ENCODE measurements at places on chromosomes 7 and 10. TPM values are rescaled to one million over a fixed set of nuclear protein-coding genes. Genes with fewer than 3 reads are reported as not detected.
A peak's percentile ranks its signal among the peaks of the same experiment; 100 is the strongest.

Gene MBL2
- polyA plus RNA-seq, result 0.18 TPM

- no peak for DNase-seq
Measured at GRCh38 chr7:121186746-121187145, 142.1 kb upstream of the WNT16 start.

GRCh38 chr10:21030091-21030490 lies 133.0 kb upstream of the NEBL start:
- DNase-seq, result no peak

GRCh38 chr7:6294839-6295238 lies 22.4 kb upstream of the CYTH3 start:
- no peak for DNase-seq

DNA sequence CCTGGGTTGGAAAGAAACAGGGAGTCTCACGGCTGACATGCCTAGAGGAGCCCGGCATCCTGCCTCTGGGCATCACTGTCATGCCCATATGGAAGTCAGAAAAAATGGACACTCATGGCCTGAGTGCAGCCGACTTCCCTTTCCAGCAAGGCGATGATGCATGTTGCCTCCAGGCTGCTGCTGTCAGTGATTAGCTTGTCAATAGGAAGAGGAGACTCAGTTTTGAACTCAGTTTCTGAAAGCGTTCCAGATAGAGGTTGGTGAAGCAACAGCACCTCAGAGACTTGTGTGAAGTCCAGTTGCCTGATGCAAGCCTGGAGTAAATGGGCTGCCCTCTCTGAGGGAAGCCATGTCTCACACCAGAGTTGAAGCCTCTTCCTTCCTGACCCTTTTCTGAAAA lies 148.4 kb downstream of the TPST1 start:
- DNase-seq, result no peak

DNA sequence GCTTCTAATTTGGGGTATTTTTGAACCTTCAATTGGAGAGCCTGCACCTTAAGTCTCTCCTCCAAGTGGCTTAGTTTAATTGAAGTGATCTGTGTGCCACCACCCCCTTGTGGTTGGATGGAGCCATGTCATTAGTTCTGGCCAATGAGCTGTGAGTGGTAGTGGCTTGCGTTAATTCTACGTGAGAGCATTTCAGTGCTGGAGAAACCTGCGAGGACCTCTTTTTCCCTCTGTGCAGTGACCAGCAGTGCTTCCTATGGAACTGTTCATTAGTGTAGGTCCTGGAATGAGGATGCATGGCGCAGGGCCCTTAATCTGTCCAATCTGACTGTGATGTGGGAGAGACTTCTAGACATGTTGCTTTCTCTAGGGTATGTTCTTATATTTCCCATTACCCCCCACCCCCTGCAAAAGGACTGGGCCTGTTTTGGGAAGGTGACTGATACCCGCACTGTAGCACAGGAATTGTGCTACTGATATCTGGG lies 3.8 kb downstream of the HILPDA start:
- peak; percentile 46 for DNase-seq

- no peak for DNase-seq
Measured at GRCh38 chr7:69615685-69616084, 17.4 kb downstream of the AUTS2 start.

Gene ANXA8L1
- 0.14 TPM for polyA plus RNA-seq

Gene CTNNA3
- polyA plus RNA-seq, result 5.5 TPM

GRCh38 chr10:58352956-58353610 lies 18.3 kb downstream of the UBE2D1 start:
- no peak for DNase-seq

GRCh38 chr7:138036135-138036534 lies 34.2 kb upstream of the CREB3L2 start:
- DNase-seq, result no peak

DNA sequence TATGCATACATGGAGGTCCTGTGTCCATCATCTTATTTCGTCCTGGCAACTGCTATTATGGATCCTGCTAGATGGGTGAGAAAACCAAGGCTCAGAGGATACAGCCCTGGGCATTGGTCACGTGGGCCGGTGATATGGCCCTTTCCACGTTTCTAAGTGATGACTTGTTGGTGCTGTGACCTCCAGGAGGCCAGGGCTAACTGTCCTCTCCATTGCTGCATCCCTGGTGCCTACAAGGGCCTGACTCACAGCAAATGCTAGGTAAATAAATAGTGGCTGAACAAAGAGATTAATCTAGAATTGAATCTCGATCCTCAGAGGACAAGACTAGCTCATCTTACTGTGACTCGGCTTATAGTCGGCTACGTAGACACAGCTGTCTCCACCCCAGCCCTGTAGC lies 78.6 kb downstream of the FAM53B start:
- DNase-seq, result no peak

Gene BICC1
- 24.7 TPM for polyA plus RNA-seq

DNA sequence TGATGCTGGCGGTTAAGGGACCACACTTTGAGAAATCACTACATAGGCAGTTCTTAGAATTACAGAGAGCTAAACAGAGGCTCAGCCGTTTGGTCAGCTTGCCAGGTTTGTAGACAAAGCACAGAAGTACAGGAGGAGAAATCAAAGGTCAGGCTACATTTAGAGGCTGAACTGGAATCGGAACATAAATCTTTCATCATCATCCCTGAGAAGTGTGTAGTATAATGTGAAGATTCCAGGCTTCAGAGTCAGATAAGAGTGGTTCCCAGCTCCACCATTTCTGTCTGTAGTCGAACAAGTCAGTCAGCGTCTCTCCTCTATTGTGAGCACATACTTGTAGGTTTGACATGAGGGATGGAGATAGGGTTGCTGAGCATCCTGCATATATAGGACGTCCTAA lies 18.9 kb downstream of the CDK1 start:
- DNase-seq, result no peak

- DNase-seq, result no peak
Measured at GRCh38 chr10:42864575-42864974, 82.0 kb downstream of the BMS1 start.

GRCh38 chr10:3946234-3947229 lies 161.5 kb upstream of the KLF6 start:
- DNase-seq, result no peak

- no peak for DNase-seq
Measured at GRCh38 chr10:100654782-100655325, 90.5 kb upstream of the PAX2 start.

DNA sequence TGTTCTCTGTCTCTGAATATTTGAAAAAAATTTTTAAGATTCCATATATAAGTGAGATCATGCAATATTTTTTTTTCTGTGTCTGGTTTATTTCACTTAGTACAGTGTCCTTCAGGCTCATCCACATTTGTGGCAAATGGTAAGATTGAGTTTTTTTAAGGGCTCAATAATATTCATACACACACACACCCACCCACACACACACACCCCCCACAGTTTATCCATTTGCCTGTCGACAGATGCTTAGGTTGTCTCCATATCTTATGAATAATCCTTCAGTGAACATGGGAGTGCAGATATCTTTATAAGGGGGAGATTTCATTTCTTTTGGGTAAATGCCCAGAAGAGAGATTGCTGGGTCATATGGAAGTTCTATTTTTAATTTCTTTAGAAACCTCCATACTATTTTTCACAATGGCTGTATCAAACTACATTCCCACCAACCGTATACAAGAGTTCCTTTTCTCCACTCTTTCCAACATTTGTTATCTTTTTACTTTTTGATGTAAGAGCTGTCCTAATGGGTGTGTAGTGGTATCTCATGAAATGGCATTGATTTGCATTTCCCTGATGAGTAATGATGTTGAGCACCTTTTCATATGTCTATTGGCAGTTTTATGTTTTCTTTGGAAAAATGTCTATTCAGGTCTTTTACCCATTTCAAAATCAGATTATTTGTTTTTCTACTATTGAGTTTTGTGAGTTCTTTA lies 35.0 kb downstream of the AUTS2 start:
- no peak for DNase-seq

- DNase-seq, result peak; percentile 95
Measured at GRCh38 chr7:40134428-40135316, at the start of the genes MPLKIP and SUGCT. MPLKIP (minus strand) TSS chr7:40134622; CDS start chr7:40134567, 55 bp downstream. SUGCT (plus strand) TSS chr7:40135005.

- DNase-seq, result no peak
Measured at GRCh38 chr7:151852486-151853396, 24.2 kb downstream of the PRKAG2 start.

Gene OR6B1
- not detected for polyA plus RNA-seq

DNA sequence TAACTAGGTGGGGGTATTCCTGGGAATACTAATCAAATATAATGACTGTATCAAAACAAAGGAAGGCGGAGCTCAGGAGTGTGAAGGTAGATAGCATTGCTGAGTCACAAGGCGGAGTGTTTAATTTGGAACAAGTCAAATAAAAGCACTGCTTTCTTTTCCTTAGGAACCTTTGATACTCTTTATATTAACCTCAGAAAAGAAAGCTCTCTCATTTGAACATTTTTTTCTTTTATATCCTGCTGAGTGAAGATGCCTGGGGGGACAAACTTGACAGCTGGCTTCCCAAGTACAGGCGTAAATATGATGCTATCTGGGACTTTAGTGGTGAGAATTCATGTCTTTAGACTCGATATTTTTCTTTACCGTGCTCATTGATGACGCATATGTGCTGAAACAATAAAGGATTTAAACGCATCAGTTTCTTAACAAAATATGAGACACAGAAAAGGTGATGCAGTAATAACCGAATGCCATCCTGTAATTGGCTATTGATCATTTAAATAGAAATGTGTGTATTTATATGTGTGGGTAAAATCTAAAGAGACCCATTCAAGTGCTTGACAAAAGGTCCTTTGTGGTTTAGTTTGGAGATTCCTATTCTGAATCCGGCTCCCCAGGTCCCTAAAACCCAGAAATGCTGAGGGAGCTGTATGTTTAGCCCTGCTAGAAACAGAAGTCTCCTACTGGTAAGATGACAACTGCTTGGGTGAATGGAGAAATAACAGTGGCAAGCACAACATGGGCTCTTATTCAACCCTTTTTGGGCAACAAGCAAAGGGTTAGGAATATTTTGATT lies 102.7 kb downstream of the PRTFDC1 start:
- DNase-seq, result no peak

Gene PTF1A
- not detected for polyA plus RNA-seq

Gene ARMC3
- 0.37 TPM for polyA plus RNA-seq

DNA sequence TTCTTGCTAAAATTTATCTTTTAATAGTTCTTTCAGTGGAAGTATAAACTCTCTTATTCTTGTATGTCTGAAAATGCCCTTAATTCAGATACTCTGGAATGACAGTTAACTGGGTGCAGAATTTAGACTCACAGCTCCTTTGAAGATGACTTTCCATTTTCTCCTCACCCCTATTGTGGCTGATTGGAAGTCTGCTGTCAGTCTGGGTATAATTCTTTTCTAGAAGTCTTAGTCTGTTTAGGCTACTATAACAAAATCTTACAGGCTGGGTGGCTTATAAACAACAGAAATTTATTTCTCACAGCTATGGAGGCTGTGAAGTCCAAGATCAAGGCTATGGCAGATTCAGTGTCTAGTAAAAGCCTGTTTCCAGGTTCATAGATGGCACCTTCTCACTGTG lies 145.2 kb upstream of the GDF10 start:
- DNase-seq, result no peak

Gene ANK3
- 84.5 TPM for polyA plus RNA-seq

- DNase-seq, result no peak
Measured at GRCh38 chr7:12929476-12930140, 242.2 kb downstream of the ARL4A start.

Gene PHF14
- polyA plus RNA-seq, result 47.7 TPM
